ENCODE measurements at places on chromosomes 3 and 15.
A peak's percentile ranks its signal among the peaks of the same experiment; 100 is the strongest.

DNA sequence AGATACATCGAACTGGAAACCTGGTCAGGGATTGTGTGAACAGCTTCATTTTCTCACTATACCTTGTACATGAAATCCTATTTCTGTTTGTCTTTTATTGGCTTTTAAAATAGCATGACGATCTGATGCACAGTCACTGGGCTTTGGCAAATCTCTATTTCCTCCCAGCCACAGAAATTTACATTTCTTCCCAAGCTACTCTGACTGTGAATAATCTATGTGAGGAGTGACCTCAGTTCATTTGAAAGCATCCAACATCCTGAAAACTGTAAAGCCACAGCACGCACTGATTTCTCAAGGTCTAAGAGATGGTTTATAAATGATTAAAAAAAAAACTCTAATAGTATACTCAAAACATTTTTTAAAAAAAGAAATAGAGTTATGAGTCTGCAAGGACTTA is 450.3 kb downstream of the IL5RA start:
- DNase-seq = no peak

- no peak for DNase-seq
Measured at GRCh38 chr3:69612791-69613190, 126.5 kb upstream of the MITF start.

- no peak for DNase-seq
Measured at GRCh38 chr3:73759297-73759711, 134.6 kb upstream of the PDZRN3 start.

GRCh38 chr15:39887211-39887610 is 32.9 kb downstream of the GPR176 start:
- no peak for DNase-seq

DNA sequence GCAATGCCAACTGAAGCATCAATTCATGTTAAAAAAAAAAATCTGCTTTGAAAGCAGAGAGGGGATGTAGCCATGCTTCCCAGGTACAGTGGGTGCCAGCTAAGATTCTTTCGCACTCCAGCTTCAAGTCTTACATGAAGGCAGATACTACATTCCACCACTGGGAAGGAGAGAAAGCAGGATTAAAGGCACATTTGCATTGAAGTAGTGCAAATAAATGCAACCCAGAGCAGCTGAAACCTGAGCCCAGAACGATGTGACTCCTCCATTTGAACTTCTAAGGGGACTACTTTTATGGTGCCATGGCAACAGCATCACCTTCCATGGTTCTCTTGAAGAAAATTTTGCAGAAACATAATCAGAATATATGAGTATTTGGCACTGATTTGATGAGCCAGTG is 19.1 kb upstream of the GJD2 start:
- DNase-seq = no peak

DNA sequence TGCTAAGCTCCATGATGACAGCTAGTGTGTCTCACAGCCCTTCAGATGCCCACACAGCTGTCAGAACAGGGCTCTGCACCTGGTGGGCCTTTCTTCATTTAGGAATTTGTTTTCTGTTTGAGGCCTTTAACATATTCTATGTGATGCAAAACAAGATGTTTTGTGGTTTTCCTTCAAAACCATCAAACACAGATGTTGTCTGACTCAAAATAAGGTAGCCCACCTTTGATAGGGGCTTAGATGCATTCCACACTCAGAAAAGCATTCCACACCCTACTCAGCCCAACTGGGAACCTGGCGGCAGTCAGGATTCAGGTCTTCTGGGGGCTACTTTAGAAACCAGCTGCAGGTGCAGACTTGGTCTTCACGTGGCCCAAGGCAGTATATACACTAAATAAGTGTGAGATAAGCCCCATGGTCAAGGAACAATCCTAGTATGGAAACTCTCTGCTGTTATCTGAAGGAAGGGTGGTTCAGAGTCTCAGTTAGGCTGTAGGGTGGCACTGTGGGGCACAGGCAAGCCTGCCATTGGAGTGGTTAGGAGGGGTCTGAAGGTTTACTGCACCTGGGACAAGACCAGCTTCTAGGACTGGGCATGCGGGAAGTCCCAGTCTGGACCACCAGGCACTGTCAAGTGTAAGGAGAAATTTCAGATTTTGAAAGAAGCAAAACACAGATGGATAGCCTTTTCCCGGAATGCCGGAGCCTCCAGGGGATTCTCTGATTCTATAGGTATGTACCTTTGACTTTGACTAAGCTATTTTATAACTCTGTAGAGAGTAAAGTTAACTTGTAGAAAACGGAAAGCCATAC is 20.1 kb downstream of the LRRC2 start:
- no peak for DNase-seq

- no peak for DNase-seq
Measured at GRCh38 chr3:149969110-149969939, 1.4 kb downstream of the PFN2 start.

- no peak for DNase-seq
Measured at GRCh38 chr3:151426341-151426657, 34.6 kb downstream of the IGSF10 start.

DNA sequence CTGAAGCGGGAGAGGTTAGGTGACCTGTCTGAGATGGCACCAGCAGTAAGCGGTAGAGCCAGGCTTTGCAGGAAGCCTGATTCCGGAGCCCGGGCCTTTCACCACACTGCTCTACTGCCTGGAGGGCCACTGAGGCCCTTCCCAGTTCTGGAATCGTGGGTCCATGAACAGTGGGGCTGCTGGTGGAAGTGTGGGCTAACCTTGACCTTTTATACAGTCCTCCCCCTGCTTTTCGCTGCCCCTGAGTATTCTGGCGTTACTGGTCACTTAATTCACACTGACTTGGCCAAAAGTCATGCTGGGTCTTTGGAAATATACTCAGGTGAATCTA is 2.6 kb upstream of the ABTB1 start:
- no peak for DNase-seq

GRCh38 chr3:123488645-123489347 is 39.9 kb upstream of the ADCY5 start:
- DNase-seq = no peak

GRCh38 chr3:175383371-175383770 is 524.2 kb downstream of the NAALADL2 start:
- no peak for DNase-seq

- DNase-seq = no peak
Measured at GRCh38 chr15:62691008-62691407, 351.5 kb upstream of the TPM1 start.

DNA sequence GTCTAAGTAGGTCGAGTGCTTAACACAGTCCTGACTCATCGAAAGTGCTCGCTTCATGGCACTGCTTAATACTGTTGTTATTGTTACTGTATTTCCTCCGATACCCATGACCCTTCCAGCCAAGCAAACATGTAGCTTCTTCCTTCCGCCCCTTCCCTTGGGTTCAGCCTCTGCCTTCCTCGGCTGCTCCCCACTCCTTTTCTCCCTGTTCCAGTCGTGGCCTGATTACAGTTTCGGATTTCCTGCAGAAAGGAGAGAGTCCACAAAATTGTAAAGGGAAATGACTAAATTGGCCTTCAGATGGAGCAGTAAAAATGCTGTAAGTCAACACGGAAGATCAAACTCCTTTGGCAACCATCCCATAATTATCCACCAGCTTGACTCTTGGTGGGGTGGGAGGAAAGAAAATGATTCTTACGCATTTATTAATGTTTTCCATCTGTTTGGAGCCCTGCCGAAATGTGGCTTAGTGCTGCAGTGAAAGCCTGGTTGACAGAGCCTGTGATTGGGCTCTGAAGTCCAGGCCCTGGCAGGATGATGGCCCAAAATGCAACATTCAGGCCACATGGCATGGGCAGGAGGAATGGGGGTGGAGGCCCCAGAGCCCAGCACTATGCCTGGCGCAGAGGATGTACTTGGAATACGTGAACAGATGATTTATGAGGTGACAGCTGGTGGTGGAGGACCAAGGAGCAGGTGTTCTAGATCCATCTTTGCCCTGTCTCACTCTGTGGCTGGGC is 37.6 kb downstream of the FAM3D start:
- DNase-seq = peak; percentile 89

- no peak for DNase-seq
Measured at GRCh38 chr3:127053026-127053425, 70.1 kb downstream of the PLXNA1 start.

GRCh38 chr15:26555898-26556297 is 217.0 kb downstream of the GABRB3 start:
- no peak for DNase-seq

DNA sequence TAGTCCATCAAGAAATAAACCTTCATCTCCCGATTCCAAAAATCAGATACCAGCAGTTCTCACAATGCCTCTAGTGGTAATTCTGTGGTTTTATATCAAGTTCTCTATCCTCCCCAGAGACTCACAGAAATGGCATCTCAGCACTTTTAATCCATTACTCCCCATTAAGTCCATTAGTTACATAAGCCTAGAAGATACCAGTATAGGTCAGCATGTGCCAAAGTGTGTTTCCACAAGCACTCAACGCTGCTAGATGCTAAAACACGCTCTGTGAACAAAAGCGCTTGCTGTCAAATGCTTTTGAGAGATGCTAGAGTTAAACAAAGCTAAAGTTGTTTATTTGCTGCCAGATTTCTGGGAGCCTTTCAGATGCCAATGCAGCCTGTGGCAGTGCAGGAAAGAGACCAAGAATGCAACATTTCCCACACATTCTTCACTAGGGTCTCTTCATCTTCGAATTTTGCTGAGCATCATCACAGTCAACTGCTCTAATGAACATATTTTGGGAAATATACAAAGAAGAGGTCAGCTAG is 918.8 kb upstream of the CFAP20DC start:
- DNase-seq = no peak

- DNase-seq = peak; percentile 33
Measured at GRCh38 chr3:44065311-44066094, 176.2 kb upstream of the TOPAZ1 start.

- no peak for DNase-seq
Measured at GRCh38 chr15:66923438-66923881, 141.9 kb upstream of the SMAD3 start.

GRCh38 chr3:14725564-14726440 is 50.9 kb downstream of the C3orf20 start:
- no peak for DNase-seq

GRCh38 chr3:140859592-140860336 is 81.9 kb upstream of the SLC25A36 start:
- DNase-seq = no peak

Measured in smooth muscle cell of the brain vasculature (primary cell).